NK-92 treated with Interleukin-12 subunit alpha and Interleukin-12 subunit beta, amount 100 ng/mL, for 24 hours (cell line): ENCODE measurements at places on chromosomes 16 and 17.

DNA sequence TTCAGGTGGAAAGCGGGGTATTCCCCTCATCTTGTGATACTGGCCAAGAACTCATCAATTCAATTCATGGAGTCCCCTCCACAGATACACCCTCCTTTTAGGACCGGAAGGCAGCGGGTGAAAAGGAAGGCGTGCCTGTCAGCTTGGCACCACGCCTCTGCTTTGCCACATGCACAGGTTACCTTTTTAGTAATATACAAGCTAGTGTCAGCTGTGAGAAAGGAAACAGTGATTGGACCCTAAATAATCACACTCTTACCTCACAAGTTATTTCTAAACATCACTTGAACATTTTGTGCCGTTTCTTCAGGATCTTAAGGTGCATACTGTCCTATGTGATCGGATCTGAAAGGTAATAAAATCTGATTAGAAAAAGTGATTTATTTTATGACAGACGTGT, 15.7 kb downstream of the ZDHHC7 start:
- DNase-seq = no peak

GRCh38 chr17:6392609-6393350, 42.1 kb downstream of the AIPL1 start:
- no peak for DNase-seq

DNA sequence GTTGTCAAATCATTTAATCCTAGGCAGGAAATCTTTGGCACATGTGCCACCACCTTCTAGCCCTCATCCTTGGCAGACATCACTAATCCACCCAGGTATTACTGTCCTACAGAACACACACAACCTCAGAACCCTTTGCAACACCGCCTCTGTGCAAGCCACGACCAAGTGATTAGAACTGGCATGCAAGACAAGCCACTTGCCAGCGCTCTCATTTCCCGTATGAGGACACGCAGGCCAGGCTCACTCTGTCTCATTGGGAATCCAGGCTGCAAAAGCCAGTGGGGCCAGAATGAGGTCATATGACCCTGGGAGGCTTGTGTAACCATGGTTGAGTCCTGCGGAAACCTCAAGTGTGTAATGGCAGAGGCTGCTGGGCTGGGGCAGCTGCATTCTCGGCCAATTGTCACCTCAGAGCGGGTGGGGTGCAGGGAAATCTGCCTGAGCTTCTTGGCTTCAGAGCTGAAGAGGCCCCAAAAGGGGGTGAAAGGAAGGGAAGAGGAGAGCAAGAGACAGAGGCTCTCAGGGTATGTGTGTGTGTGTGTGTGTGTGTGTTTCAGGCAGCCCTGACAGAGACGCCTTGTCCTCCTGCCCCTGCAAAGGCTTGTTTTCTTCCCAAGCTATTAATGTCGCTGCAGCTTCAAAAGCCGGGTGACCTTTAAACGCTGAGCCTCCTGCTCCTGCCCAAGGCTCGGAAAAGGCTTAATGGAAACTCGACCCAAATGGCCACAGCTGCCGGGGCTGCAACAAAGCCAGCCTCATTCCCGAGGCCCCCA, 43.2 kb upstream of the MRPS23 start:
- no peak for DNase-seq

- DNase-seq = no peak
Observed at GRCh38 chr17:41211845-41212466, 14.5 kb upstream of the KRTAP9-2 start.

DNA sequence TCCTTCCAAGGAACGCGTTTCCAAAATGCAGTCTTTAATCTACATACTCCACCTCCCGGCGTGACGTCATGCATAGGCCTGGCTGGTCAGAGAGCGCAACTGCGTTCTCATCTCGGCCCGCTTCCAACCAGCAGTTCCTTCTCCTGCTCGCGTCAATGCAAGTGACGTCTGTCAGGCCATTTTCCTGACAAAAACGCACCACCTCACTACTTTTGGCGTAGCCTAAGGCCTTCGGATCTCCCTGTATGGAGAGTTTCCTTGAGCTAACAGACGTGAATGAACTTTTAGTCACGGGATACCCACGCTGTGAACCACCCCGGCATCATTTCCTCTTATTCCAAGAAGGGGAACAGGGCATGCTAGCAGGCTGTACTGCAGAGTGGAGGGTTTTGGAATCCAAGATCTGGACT, 25.0 kb downstream of the TEX14 start:
- DNase-seq = no peak

DNA sequence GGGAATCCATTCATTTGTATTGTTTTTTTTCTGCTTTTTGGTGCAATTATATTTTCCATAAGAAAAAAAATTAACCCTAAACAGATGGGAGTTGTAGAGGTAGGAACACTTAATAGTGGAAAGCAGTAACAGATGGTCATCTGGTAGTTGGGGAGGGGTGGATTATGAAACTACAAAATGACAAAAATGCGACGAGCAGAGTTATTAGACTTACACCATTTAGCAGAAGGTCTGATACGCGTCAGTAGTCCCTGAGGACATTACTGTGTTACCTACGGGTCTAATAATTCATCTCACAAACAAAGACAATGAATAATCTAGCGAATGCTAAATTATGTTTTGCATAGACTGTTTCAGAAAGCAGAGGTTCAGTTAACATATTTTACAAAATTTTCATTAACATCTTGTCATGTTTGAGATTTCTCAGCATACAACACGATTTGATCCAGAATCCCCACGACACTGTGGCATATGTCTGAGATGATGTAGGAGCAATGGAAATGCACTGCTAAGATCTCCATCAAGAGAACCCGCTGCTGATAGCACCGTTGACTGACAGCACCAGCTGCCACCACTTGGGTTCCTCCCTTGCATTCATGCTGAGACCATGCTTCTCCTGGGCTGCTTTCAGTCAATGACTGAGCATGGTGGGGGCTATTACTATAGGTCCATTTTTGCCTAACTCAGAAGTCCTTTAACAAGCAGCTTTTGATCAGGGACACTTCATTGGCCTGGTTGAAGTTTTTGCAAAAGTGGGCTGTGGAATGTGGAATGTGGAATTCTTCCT, 182.2 kb upstream of the CPHXL start:
- no peak for DNase-seq

- DNase-seq = no peak
Observed at GRCh38 chr17:56009795-56010651, 143.3 kb upstream of the ANKFN1 start.

- DNase-seq = no peak
Observed at GRCh38 chr17:76551685-76552084, 11.8 kb downstream of the PRCD start.

DNA sequence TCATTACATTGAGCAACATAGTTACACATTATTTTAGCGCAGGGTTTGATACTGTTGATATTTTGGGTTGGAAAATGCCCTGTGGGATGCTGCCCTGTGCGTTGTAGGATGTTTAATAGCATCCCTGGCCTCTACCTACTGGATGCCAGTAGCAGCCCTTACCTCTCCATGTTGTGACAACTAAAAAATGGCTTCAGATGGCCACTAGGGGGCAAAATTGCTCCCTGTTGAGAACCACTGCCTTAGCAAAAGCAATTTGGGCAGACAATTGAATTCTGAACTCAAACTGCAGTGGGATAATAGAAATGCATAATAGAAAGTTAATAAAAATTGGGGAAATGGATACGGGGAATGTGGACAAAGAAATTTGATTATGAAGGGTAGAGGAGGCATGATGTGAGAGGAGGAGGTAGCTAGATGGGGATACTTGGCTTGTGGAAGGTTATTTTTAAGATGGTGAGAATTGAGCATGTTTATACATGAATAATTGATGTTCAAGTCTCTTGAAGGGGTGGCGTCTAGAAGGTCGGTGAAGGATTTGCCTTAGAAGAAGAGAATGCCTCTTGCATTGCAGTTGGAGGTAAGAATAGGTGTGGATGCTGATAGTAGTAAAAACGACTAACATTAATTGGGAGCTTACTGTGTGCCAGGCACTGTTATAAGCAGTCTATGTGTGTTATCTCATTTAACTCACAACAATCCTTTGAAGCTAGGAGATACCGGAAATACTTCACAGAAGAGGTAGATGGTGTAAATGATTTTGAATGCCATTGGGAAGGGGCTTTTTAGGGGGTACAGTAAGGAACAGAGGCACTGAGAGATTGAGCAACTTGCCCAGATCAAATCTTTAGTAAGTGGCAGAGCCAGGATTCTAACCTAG, 19.0 kb downstream of the HEATR9 start:
- peak; percentile 44 for DNase-seq

DNA sequence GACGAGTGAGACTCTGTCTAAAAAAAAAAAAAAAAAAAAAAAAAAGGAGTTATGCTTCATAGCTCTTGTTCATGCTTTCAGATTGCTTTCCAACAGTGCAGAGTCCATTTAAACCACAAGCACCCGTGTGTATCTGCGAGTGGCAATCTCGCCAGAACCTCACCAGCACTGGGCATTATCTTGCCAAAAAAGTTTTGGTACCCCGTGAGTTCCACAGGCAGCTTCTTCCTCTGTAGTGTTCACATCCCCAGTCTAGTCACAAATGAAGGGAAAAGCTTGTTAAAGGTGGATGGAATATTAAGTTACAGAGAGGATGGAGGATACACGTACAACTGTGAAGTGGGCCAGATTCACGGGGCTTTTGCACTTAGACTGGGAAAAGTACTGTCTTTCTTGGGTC, 33.5 kb downstream of the WSB1 start:
- DNase-seq = no peak

DNA sequence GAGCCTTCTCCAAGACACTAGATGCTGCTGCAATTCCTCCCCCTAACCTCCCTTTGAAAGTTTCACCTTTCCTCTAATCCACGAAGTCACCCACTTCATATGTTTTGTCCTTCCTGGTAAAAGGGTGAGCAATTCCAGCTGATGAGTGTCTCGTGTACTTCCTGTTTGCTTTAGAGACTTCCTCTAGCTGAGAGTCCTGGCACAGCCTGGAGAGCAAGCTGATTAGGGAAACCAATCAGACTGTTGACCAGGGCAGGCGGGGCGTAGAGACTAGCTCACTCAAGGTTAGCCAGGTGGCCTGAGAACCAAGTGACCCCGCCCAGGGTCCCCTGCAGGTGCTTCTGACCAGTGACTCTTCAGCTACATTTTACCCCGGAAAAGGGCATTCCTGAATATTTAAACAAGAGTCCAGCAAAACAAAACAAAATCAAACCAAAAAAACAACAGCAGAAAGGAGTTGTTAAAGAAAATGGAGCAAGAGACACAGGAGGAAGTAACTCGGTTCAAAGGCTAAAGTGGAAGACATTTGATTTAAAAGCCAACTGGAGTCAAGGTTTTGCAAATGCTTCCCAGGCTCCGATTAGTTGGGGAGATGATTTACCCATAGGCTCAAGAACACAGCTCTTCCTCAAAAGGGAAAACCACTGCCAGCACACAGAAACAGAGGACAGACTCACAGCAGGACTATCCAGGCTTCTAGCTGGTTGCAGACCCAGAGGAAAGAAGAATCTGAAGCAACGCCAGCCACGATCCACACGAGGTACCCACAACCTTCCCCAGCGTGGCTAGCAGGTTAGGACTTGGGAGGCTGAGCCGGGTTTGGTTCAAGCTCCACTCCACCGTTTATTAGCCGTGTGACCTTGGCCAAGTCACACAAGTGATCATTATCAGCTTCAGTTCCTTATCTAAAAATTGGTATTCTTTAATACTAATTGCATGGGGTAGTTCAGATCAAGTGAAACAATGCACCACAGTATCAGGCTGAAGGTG, 13.4 kb downstream of the HSPB9 start:
- no peak for DNase-seq

GRCh38 chr16:28277537-28278388, 14.6 kb upstream of the SBK1 start:
- peak; percentile 58 for DNase-seq

- no peak for DNase-seq
Observed at GRCh38 chr17:35135322-35135721, 6.8 kb downstream of the NLE1 start.

- DNase-seq = no peak
Observed at GRCh38 chr16:54939510-54940278, 9.0 kb downstream of the IRX5 start.

DNA sequence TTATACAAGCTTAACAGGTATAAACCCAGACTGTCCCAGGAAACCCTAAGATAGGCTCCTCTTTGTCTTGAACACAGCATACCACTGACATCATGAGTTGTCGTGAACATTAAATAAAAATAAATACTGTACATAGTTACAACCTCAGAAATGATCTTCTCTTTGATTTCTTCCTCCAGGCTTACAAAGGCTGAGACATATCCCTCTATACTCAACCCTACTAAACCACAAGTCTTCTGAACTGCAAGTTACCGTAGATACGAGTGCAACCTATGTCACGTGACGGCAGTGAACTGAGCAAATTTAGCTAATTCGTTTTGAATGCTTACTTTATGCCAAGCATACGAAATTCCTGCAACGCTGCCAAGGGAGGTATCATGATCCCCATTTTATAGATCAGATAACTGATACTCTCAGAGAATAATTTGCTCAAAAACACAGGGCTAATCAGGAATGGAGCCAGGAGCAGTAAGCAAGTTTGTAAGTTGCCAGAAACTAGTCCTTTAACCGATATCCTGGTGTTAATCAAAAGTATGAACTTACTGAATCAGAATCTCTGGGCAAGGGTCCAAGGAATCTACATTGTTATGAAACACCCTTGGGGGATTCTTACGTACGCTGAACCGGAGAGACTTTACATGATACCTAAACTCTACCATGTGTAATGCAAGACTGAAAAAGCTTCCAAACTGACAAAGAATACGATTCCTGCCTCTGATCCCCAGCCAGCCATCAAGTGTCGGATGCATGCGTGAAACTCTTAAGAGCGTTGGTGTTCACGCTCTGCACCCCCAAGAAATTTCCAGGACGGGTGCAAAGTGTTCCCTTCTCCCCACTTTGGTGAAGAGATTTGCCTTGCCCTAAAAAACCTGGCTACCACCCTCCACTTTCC, 106.2 kb downstream of the XYLT1 start:
- DNase-seq = no peak

GRCh38 chr17:51799981-51800380, 358.5 kb downstream of the CA10 start:
- no peak for DNase-seq

DNA sequence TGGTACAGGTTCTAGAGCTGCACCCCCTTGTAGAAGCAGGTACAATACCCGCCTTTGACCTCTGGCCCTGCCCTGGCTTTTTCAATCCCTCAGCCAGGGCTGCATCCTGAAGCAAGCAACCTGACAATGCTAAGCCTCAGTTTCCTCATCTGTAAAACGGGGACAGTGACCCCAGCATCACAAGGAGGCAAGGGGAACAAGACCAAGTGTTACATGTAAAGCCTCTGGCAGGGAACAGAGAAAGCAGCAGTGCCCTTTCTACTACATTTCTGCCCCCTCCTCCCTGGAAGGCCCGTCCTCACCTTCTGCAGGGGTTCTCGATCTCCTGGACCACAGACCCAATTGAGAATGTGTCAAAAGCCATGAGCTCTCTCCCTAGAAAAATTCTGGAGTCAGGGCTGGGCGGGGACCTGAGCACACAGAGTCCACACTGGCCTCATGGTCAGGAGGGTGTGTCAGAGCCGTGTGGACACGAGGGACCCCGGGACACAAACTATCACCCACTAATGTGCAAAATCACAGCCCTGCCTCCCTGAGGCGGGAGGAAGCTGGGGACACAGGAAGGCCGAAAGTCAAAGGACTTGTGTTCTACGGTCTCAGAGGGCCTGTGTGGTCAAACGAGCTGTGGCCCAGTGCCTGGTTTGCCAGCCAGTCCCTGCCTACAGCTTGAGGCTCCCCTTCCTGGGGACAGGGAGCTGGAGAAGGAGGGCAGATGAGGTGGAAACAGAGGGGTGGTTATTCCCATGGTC, 27.5 kb downstream of the LRRC75A start:
- DNase-seq = no peak
